ENCODE measurements at places on chromosomes 12 and 14. TPM values are rescaled to one million over a fixed set of nuclear protein-coding genes. Genes with fewer than 3 reads are reported as not detected.

The ASCL1 gene
- not detected for total RNA-seq

The LIMA1 gene
- total RNA-seq = 191 TPM

The ALDH1L2 gene
- total RNA-seq = 3.7 TPM

The ENDOU gene
- 2.3 TPM for total RNA-seq

The LRP10 gene
- 90.0 TPM for total RNA-seq

The PIWIL1 gene
- 0.79 TPM for total RNA-seq

The PRPF40B gene
- total RNA-seq = 9.0 TPM

GRCh38 chr12:14810167-14810952 lies 3.6 kb downstream of the SMCO3 start:
- DNase-seq = no peak

GRCh38 chr12:105892362-105892910 lies 246.3 kb downstream of the NUAK1 start:
- DNase-seq = no peak

GRCh38 chr14:50717811-50718210 lies 49.7 kb upstream of the SAV1 start:
- DNase-seq = no peak

GRCh38 chr14:64764641-64765520 lies 60.7 kb downstream of the PLEKHG3 start:
- no peak for DNase-seq

- DNase-seq = no peak
Measured at GRCh38 chr12:100184549-100185145, 16.0 kb upstream of the ACTR6 start.

- no peak for DNase-seq
Measured at GRCh38 chr12:128743916-128744315, 79.8 kb downstream of the SLC15A4 start.

DNA sequence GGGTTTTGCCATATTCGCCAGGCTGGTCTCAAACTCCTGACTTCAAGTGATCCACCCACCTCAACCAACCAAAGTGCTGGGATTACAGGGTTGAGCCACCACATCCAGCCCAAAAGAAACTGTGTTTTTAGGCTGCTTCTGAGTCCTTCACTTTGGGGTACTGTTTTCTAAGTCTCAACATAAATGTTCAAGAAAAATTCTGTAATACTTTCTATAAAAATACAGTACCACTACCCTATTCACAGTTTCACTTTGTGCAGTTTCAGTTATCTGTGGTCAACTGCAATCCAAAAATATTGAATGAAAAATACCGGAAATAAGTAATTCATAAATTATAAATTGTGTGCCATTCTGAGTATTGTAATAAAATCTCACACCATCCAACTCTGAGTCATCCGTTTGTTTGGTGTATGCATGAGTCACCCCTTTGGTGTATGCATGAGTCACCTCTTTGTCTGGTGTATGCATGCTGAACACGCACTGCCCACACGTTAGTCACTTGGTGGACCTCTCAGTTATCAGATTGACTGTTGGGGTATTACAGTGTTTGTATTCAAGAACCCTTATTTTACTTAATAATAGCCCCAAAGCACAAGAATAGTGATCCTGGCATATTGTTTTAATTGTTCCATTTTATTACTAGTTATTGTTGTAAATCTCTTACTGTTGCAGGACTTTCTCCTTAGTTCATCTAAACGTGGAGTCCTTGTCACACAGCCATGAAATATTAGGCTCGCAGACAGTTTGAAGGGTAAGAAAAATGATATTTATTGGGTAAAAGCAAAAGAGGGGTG lies 190.2 kb downstream of the FSCB start:
- DNase-seq = no peak

Data from omental fat pad (tissue), 4 donors.